ENCODE measurements at places on chromosomes 2 and 18.
A peak's percentile ranks its signal among the peaks of the same experiment; 100 is the strongest.

GRCh38 chr2:225103737-225104141 is 61.5 kb upstream of the DOCK10 start:
- peak; percentile 53 for DNase-seq

DNA sequence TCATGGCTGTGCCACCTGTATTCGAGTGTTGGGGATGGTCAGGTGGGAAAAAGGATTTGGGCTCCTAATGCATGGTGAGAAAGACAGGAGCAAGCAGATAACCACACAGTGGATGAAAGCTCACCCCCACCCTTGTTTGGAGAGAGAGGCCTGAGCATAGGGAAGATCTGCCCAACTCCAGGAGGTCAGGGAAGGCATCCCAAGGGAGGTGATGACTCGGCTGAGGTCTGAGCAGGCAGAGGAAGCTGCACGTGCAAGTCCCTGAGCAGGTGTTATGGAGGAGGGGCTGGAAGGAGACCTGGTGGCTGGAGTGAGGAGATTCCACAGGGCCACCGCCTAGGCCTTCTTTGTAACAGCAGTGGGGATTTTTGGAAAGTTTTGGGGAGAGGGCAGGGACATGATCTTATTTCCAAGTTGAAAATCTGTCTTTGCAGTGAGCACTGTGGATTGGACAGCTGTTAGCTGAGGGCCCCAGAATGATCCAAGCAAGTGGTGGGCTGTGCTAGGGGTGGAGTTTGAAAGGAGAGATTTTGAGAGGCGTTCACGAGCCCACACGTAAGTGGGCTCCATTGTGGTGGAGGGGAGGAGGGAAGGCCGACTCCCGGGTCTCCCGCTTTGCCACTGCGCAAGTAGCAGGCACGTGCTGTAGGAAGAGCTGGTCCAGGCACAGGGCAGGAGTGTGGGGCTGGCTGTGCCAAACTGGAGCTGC is 228.5 kb downstream of the GLI2 start:
- peak; percentile 68 for DNase-seq

- no peak for DNase-seq
Observed at GRCh38 chr2:54422072-54422581, 34.0 kb upstream of the SPTBN1 start.

GRCh38 chr18:50704357-50704940 is 115.4 kb downstream of the MRO start:
- DNase-seq: no peak

DNA sequence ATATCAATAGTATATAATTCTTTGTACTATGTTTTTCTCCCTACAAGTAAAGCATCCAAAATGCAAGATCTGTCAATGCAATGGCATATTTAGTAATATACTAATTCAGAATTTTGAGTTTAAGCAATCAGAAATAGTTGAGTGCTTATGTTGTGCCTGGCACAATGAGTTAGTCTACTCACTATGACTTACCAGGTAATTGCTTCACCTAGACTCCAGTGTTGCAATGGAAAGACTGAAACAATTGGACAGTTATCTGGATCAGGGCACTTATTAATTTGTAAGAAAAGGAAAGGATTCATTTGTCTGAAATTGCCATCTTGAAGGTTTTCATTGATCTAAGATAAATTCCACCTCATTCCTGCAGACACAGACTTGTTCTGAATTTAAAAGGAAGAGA is 97.6 kb upstream of the TCF4 start:
- DNase-seq: no peak

GRCh38 chr18:42736074-42736473 is 379.4 kb downstream of the RIT2 start:
- peak; percentile 36 for DNase-seq

- DNase-seq: peak; percentile 87
Observed at GRCh38 chr2:240589850-240590525, 3.5 kb downstream of the CAPN10 start.

GRCh38 chr2:110675679-110676078 is 2.2 kb downstream of the BUB1 start:
- DNase-seq: no peak

- DNase-seq: peak; percentile 3
Observed at GRCh38 chr2:145530653-145531052, 1010.7 kb upstream of the ZEB2 start.

GRCh38 chr2:212939777-212940531 is 211.5 kb downstream of the IKZF2 start:
- peak; percentile 62 for DNase-seq

DNA sequence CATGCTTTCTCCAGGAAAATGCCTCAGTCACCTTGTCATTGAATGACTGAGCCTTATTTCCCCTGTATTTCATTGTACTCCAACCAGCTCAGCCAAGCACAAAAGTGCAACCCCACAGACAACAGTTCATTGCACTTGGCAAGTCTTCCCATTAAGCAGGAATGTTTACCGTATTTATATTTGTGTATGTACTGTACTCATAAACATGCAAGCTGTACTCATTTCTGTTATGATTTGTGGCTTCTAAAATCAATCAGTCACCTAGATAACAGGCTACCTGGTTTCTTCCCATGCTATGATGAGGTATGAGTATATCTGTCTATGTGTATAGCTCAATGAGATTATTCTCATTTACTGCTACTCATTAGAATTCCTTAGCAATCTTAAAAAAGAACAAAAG is 505.5 kb upstream of the FAM98A start:
- DNase-seq: peak; percentile 93

All from kidney tubule cell (primary cell).